T-helper 17 cell (primary cell): ENCODE measurements at places on chromosomes 2 and 18. TPM values are rescaled to one million over a fixed set of nuclear protein-coding genes. Genes with fewer than 3 reads are reported as not detected.
A peak's percentile ranks its signal among the peaks of the same experiment; 100 is the strongest.

- no peaks in the 10 kb centered on the region for H3K36me3 ChIP-seq
- H3K27me3 ChIP-seq, result no peaks in the 10 kb centered on the region
- H3K4me1 ChIP-seq, result peaks cover 80% of the 10 kb centered on the region
Observed at GRCh38 chr2:98463551-98463971, 18.9 kb downstream of the INPP4A start.

DNA sequence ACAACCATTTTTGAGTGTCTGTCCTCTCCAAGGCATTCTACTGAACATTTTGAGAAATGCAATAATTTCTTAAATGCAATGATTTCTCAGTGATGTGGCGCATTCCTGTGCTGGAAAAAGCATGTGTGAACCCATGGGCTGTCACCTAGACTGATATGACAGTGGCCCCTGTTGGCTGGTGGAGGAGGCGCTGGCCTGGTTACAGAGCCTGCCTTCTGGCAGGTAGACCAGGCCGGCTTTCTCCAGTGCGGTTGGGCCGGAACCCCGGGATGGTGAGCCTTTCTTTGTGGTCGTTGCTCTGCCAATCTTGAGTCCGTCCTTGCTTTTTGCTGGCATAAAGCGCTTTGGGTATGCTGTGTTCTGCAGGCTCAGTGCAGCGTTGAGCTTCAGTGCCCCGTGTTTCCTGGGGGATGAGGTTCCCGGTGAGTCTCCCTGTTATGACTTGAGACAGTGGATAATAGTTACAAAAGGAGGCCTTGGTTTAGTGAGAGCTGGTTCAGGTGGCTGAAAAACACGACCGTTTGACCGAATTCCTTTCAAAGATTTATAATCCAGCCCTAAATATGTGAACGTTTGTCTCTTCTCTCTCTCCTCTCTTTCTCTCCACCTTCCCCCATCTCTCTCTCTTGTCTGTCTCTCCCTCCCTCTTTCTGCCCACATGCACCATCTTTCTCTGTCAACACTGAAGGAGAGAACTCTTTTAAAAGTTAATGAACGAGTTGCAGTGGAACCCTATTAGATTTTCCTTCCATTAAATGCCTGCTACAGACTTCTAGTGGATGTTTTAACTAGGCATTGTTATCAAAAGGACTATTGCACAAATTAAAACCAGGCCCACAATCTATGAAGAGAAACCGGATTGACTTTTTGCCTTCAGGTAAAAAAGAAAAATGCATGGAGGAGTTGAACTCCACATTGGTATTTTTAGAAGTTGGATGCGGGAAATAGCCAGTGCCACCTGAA is 34.0 kb downstream of the TSHZ1 start:
- no peaks in the 10 kb centered on the region for H3K36me3 ChIP-seq
- H3K27me3 ChIP-seq, result no peaks in the 10 kb centered on the region
- H3K4me3 ChIP-seq, result no peak overlapping the region
- H3K27ac ChIP-seq, result peak overlapping the region; percentile 92

- no peak for DNase-seq
- no peaks in the 10 kb centered on the region for H3K36me3 ChIP-seq
- H3K4me1 ChIP-seq, result no peaks in the 10 kb centered on the region
- H3K4me3 ChIP-seq, result no peak overlapping the region
- H3K27ac ChIP-seq, result no peak overlapping the region
Observed at GRCh38 chr2:179335732-179336131, 71.1 kb upstream of the SESTD1 start.

Gene MATN3
- total RNA-seq, result not detected

DNA sequence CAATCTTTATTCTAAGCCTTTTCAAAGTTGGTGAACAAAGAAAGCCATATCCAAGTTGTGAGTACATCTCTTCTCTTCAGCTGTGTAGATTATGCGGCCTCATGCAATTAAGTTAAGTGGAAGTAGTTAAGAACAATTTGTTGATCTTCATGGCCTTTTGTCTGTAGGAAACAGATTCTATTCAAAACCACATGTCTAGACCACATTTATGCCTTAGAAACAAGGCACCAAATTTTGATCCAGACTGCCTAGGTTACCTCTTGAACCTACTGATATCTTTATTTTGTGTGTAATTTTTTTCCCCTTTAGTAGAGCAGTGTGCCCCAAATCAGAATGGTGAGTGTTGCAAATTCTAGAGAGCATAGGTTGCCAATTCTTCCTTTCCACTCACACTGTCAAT is 101.6 kb upstream of the CERS6 start:
- peaks cover 9% of the 10 kb centered on the region for H3K4me1 ChIP-seq
- H3K4me3 ChIP-seq, result no peak overlapping the region
- peaks cover 2% of the 10 kb centered on the region for H3K36me3 ChIP-seq
- H3K27ac ChIP-seq, result no peak overlapping the region

GRCh38 chr18:28267276-28267675 is 90.3 kb upstream of the CDH2 start:
- no peaks in the 10 kb centered on the region for H3K27me3 ChIP-seq
- H3K36me3 ChIP-seq, result no peaks in the 10 kb centered on the region
- no peak for DNase-seq
- H3K4me1 ChIP-seq, result no peaks in the 10 kb centered on the region

DNA sequence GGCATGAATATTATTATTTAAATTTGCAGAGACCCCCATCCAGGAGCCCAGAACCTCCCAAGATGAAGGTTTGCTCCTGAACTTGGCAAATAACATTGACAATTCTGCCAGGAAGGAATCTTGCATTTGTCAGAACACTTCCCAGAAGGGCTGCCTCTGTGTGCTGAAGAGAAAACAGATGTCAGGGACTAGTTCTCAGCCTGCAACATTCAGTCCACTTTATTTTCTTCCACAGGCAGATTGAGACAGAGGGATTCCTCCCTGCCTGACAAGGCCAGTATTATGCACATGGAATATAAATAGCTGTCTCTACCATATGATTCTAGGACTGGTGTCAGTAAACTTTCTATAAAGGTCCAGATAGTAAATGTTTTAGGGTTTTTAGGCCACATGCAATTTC is 171.5 kb upstream of the SIX2 start:
- H3K27me3 ChIP-seq, result peaks cover 13% of the 10 kb centered on the region
- H3K27ac ChIP-seq, result no peak overlapping the region
- H3K4me1 ChIP-seq, result no peaks in the 10 kb centered on the region
- H3K36me3 ChIP-seq, result no peaks in the 10 kb centered on the region
- DNase-seq, result no peak

DNA sequence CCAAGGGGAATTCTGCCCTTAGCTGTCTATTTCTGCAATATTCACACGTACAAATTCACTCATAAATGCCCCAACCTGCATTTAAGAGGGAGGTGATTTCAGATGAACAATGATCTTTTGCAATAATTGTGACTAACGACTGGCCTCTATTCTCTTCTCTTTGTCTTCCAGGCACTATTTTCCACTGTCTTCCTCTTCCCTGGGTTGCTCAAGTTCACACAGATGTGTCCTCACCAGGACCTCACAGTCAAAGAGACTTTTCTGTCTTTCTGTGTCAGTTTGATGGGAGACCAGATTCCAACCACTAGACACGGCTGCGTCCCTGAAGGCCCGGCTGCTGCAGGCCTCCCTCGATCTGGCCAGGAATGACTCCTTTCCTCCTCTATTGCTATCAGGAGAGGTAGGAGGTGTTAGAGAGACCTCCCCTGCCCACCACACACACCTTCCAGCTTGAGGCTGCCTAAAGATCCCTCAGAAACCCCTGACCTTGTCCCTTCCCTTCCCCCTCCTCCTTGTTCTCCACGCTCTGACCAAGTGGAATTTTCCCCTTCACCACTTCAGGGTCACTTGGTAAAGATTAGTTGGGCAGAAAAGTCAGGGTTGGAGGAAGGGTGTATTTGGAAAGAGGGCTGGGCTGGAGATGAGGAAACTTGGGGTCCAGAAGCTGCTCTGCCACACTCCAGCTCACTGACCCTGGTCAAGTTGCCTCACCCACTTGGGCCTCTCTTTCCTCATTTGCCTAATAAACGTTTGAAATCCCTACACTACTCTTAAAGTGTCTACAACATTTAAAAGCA is 109.2 kb upstream of the COPS8 start:
- DNase-seq, result no peak
- H3K4me1 ChIP-seq, result peaks cover 3% of the 10 kb centered on the region
- H3K27ac ChIP-seq, result peak overlapping the region; percentile 57
- peaks cover 52% of the 10 kb centered on the region for H3K27me3 ChIP-seq
- no peaks in the 10 kb centered on the region for H3K36me3 ChIP-seq

- no peak overlapping the region for H3K4me3 ChIP-seq
- no peak for DNase-seq
- H3K36me3 ChIP-seq, result no peaks in the 10 kb centered on the region
- H3K27me3 ChIP-seq, result no peaks in the 10 kb centered on the region
Observed at GRCh38 chr2:168993538-168993937, 37.6 kb downstream of the ABCB11 start.

Gene MRPL44
- 30.5 TPM for total RNA-seq

Gene PTPRN
- total RNA-seq, result 2.6 TPM

DNA sequence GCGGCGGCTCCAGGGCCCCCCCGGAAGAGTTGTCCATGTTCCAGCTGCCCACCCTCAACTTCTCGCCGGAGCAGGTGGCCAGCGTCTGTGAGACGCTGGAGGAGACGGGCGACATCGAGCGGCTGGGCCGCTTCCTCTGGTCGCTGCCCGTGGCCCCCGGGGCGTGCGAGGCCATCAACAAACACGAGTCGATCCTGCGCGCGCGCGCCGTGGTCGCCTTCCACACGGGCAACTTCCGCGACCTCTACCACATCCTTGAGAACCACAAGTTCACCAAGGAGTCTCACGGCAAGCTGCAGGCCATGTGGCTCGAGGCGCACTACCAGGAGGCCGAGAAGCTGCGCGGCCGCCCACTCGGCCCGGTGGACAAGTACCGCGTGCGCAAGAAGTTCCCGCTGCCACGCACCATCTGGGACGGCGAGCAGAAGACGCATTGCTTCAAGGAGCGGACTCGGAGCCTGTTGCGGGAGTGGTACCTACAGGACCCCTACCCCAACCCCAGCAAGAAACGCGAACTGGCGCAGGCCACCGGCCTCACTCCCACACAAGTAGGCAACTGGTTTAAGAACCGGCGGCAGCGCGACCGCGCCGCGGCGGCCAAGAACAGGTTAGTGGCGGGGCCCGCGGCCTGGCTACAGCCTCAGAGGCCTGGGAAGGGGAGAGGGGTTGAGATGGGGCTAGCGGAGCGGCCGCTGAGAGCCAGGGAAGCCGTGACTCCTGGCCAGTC is 965 bp downstream of the SIX3 start:
- H3K27me3 ChIP-seq, result peaks cover 73% of the 10 kb centered on the region
- H3K27ac ChIP-seq, result peak overlapping the region; percentile 9
- peaks cover 11% of the 10 kb centered on the region for H3K36me3 ChIP-seq
- H3K4me3 ChIP-seq, result peak overlapping the region; percentile 80
- H3K4me1 ChIP-seq, result peaks cover 31% of the 10 kb centered on the region

DNA sequence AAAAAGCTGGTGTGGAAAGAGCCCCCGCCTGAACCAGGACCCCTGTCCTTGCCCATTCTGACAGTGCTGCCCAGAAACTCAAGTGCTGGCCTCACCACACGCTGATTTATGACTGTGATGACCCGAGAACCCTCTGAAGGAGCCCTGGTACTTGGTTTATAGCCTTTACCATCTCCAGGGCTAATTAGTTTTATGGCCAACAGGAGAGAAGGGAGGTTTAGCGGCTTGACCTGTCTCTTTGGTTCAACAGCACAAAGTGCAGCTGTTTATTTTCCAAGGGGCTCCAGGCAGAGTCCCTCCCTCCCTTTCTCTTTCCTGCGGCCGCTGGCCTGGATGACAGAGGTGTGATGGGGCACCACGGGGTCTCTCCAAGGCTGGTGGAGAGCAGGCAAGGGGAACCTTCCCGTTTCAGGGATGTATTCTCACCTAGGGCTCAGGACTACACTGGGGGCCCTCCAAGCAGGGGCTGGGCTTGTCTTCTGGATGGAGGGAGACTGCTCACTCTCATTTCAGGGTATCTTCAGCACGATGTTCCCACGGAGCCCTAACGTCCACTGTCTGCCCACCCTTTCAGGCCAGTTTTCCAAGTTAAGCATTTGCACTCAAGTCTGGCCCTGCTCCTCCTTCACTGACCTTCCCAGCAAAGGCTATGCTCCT is 174.2 kb upstream of the GLI2 start:
- H3K4me1 ChIP-seq, result no peaks in the 10 kb centered on the region
- H3K36me3 ChIP-seq, result no peaks in the 10 kb centered on the region
- H3K4me3 ChIP-seq, result no peak overlapping the region
- DNase-seq, result no peak
- no peak overlapping the region for H3K27ac ChIP-seq
- peaks cover 47% of the 10 kb centered on the region for H3K27me3 ChIP-seq

GRCh38 chr18:46719388-46719787 is 37.5 kb downstream of the ST8SIA5 start:
- peaks cover 2% of the 10 kb centered on the region for H3K4me1 ChIP-seq
- no peak overlapping the region for H3K27ac ChIP-seq
- DNase-seq, result no peak
- no peaks in the 10 kb centered on the region for H3K36me3 ChIP-seq
- peaks cover 56% of the 10 kb centered on the region for H3K27me3 ChIP-seq
